ENCODE measurements at places on chromosomes 5 and 9.

- DNase-seq: no peak
Observed at GRCh38 chr9:112550531-112550930, 63.9 kb downstream of the KIAA1958 start.

GRCh38 chr9:98108531-98109031 lies 10.4 kb downstream of the TRIM14 start:
- DNase-seq: no peak

DNA sequence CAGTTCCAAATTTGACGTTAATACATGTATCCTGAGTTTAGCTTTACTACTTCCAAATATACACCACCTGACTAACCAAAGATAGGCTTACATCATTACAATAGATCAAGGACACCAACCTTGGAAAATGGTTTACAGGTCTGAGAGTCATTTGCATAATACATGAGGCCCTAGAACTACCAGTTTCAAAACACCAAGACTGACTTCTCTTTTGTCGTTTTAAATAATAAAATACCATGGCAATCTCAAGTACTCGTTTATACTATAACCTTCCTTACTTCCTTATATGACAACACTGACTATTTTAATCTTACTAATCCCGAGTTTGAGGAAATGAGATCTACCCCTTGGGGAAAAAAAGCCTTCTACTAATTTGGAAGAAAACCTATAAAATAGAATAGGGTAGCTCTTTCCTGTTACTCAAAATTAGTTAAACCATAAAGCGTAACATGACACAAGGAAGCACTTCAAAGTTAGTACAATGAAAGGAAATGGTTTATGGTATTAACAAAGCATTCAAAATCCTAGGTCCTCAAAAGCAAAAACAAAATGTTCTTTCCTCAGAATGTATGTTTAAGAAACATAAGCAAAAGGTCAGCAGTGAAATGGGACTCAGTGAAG lies 42.1 kb downstream of the UBQLN1 start:
- DNase-seq: no peak

DNA sequence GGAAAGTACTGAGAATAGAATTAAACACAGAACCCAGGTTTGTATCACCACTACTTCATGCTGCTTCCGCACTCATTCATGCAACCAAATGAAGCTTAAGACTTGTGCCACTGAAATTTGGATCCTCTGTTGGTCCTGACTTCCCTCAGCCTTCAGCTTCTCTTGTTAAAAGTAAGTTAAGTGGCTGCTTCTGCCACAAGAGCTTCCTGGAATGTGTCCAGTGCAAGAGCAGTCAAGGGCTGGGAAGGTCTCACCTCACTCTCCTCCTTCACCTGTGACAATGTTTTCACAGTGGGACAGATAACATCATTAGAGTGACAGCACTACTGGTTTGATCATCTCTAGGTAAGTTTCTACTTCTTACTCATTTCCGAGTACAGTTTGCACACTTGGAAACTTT lies 7.9 kb downstream of the SNCAIP start:
- no peak for DNase-seq

GRCh38 chr5:111133436-111133751 lies 41.2 kb downstream of the WDR36 start:
- DNase-seq: no peak

DNA sequence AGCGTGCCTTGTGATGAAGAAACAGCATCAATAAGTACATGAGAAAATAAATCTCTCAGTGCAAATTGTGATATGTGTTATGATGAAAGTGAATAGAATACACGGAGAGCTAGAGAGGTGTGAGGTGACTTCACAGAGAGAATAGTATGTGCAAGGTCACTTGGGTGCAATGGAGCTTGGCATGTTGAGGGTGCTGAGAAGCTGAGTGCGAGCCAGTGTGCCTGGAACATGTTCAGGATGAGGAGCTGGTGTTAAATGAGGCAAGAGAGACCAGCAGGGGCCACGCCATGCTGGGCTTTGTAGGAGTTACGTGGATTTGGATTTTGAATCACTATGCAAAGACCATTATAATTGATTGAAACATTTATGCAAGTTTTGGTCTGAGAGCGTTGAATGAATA lies 12.8 kb upstream of the RPS23 start:
- DNase-seq: no peak

DNA sequence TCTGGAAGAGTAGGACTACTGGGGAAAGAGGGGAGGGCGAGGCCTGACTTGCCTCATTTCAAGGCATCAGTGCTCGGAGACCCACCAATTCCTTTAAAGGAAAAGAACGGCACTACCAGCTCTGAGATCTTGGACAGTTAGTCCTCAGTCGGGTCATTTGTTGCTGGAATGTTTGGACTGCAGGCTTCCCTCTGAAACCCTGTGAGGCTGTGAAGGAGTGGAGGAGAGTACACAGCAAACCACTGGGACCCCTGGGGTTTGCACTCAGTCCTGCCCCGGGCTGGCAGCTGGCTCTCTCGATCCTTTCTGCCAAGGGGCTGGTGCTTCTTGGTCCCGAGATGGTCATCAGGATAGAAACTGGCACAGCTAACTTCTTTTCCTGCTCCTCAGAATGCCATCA lies 194.5 kb downstream of the TRIO start:
- DNase-seq: no peak
